Panc1 (cell line): ENCODE measurements at places on chromosomes 4 and X. TPM values are rescaled to one million over a fixed set of nuclear protein-coding genes. Genes with fewer than 3 reads are reported as not detected.

The ENPEP gene
- total RNA-seq = not detected

DNA sequence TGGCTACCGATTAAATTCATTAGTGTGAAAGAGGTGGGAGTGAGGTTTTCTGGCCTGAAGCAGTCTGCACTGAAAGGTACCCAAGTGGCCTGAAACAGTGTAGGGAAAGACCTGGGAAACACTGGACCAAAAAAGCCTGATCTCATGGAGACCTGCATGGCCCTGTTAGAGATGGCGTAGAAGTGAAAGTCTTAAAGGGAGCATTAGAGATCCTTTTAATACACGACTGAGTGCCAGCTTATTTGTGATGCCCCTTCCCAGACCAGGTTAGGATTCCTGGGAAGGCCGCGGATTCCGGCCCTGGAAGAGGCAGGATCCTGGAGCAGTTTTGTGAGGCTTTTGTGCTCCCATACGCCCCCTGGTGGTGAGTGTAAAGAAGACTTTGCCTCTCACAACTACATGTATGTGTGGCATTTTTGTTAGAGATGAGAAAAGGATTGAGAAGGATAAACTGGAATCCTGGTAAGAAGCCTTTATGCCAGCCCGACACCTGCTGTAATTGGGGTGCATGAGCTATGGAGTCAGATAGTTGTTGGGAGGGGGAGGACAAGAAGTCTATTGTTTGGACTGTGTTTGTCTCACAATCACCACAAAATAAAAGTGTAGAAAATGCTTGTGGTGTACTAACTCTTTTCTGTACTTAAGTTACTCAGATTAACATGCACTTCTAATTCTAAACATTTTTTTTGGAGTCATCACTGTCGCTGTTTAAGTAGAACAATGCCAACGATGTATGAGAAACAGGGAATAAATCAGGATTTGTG is 54.0 kb downstream of the JADE1 start:
- peak; percentile 38 for DNase-seq

- no peak for DNase-seq
Measured at GRCh38 chr4:169963998-169964397, 62.2 kb downstream of the MFAP3L start.

GRCh38 chr4:184021389-184021788 is 116.3 kb downstream of the STOX2 start:
- no peak for DNase-seq
